ENCODE measurements at places on chromosomes 1 and 21.

GRCh38 chr1:218656301-218657037 lies 311.3 kb downstream of the TGFB2 start:
- DNase-seq: no peak

DNA sequence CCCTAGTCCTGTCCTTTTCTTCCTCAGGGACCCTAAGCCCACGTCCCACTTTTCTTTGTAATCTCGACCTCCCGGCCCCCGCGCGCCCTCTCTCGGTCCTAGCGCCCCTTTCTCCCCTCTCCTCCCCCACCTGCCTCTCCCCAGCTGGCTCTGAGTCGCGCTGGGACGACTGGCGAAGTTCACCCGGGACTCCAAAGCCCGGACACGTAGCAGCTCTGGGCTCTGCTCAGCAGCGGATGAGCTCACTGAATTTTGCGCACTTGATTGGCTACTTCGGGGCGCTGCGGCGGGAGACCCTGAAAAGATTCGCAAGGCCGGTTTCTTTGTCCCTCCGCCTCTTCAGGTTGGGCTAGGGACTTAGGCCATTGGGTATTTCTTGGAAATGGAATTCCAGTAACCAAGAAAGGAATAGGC lies 16.3 kb upstream of the ACKR1 start:
- no peak for DNase-seq

- no peak for DNase-seq
These were observed 1.1 kb upstream of the EDN2 start for GRCh38 chr1:41485605-41486004.

DNA sequence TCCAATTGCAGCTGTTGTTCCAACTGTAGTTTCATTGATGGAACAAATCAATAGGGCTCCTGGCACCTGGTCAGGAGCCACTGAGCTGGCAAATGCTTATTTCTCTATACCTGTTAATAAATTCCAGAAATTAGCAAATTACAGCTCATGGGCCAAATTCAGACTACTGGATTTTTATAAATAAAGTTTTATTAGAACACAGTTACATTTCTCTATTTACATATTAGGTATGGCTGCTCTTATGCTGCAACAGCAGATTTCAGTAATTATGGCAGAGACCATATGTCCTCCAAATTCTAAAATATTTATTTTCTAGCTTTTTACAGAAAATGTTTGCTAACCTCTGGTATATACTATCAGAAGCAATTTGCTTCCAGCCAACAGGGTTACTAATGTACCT lies 47.8 kb downstream of the DUSP10 start:
- DNase-seq: no peak

- DNase-seq: no peak
These were observed 150.6 kb downstream of the HS2ST1 start for GRCh38 chr1:87064986-87065385.

DNA sequence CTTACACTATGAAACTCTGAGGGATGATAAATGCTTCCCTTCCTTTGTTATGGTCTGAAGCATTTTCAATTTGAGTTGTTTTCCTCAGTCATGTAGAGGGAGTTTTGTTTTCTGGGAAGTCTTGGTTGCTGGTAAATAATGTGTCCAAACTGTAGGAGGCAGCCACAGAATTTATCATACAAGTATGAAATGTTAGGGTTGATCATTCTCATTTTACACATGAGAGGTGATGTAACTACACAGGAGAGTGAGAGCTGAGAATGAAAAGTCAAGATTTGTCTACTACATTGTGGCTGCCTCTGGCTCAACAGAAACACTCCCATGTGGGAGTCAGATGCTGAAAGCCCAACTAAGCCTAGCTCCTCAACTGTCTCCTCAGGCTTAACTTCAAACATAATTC lies 182.5 kb upstream of the SGIP1 start:
- DNase-seq: no peak

DNA sequence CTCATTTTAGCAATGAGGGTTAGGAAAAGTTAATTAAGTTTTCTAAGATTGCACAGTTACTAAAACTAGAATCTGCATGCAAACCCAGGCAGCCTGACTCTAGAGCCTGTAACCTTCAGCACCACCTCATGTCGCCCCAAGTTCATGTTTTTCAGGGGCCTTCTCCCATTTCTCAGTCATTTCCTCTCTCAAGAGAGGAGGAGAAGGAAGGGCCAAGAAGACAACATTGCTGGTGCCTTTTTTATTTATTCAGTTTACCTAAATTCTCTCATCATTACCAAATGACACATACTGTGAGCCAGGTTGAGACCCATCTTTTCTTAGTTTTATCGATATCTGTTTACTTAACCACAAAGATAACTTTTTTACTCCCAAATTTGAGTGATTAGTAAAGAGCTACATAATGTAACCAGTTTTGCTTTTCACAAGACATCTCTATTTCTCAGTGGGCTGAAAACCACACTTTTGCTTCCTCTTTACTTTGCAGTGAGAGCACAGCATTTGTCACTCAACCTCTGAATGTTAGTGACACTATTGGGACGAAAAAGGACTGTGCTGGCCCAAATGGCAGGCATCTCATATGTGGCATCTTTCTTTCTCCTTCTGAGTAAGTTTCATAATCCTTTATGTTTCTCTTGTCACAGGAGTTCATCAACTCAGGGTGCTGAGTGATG lies at the start of gene CD101:
TSS of gene CD101 (plus strand) at position 507 of the 674 bp plus-strand sequence. CDS start at position 565, 58 bp downstream.
- no peak for DNase-seq

- no peak for DNase-seq
These were observed 735 bp upstream of the HES3 start for GRCh38 chr1:6243053-6243834.

GRCh38 chr1:8879922-8880676 lies 1.6 kb upstream of the ENO1 start:
- DNase-seq: peak; percentile 94

- DNase-seq: no peak
These were observed 11.3 kb downstream of the OLFML3 start for GRCh38 chr1:113990530-113990929.

DNA sequence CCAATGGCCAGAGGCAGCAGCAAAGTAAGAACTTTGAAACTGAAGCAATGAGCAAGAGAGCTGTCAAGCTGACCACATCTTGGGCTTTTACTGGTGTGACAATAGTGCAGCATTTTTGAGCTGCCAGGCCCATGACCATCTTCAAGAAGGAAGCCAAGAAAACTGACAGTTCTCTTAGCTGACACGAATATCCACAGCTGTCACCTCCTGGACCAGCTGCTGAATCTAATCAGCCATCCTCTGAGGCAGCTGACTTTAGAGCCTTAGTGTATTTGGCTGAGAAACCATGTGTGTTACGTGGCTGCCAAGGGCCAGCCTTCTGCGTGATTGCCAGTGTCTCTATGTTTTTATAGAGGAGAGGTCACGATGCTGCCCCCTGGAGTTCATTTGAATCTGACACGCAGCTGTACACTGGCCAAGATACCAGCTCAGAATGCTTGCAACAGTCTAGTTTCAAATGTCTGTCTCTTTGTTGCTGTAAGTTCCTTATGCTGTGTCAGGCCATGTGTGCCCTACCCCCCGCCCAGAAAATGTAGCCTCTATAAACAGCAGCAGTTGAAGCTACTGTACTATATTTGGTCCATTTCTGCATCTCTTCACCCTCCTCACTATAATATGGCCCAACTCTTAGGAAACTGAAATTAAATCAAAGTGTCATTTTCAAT lies 39.7 kb downstream of the PALMD start:
- DNase-seq: no peak

- DNase-seq: no peak
These were observed 2.8 kb downstream of the CFHR4 start for GRCh38 chr1:196890668-196891067.

- DNase-seq: no peak
These were observed 31.4 kb upstream of the S1PR1 start for GRCh38 chr1:101205457-101205856.

DNA sequence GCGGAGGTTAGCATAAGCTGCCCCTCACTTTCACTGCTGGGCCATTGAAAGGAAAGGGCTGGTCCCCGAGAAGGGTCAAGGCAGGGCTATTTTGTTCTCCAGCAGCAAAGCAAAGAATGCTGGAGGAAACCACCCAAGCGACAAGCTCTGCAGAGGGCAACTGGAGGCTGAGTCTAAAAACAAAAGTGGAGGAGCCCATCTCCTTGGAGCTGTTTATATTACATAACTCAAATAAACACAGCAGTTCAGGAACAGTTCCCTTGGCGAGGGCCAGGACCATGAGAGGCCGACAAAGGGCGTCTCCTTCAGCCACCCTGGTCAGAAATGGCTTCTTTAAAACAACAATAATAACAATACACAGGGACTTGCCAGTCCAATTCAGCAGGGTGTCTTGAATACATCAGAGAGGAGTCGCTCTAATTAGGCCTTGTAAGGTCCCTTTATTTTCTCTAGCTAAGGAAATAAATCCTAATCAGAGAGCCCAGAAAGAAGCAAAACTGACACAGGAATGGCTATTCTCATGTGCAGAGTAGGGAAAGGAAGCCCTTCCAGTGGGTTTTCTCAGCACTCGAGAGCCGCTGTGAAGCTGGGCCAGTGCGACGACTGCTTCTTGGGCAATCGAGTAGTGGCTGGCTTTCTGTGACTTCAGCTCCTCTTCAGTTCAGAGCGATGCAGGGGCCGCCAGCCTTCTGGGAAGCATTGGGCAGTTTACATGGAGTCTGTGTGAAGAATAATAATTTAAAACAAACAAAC lies 57.0 kb upstream of the TARBP1 start:
- no peak for DNase-seq

DNA sequence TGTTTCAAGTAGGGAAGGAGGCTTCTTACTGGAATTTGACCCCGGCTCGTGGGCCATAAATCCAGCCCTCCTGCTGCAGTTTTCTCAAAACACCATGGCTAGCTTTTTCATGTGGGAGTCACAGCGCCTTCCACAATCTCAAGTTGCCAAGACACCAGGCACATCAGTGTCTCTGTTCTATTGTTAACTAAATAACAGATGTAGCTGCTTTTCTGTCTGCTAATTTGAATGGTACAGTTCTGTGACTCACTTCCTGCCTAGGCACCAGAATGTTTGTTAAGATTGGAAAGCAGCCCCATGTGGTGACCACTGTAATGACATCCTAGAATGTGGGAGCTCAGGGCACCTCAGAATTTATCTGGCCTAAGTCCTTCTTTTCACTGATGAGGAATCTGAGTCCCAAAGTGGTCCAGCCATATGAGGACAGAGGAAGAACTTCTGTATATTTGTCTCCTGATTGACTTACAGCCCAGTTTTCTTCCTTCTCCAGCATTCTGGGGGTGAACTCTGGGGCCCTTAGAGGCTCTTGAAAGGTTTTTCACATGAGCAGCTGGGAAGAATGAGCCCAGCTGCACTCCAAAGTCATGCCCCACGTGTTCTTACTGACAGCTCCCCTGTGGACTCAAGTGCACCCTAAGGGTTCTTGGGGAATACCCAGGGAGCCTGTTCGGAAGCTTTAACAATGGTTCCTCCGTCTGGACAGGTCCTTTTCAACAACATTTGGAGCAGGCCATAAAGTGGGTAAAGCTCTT lies 27.5 kb downstream of the TRIM45 start:
- no peak for DNase-seq

- DNase-seq: no peak
These were observed 182.4 kb upstream of the ADGRL2 start for GRCh38 chr1:81618376-81618775.

DNA sequence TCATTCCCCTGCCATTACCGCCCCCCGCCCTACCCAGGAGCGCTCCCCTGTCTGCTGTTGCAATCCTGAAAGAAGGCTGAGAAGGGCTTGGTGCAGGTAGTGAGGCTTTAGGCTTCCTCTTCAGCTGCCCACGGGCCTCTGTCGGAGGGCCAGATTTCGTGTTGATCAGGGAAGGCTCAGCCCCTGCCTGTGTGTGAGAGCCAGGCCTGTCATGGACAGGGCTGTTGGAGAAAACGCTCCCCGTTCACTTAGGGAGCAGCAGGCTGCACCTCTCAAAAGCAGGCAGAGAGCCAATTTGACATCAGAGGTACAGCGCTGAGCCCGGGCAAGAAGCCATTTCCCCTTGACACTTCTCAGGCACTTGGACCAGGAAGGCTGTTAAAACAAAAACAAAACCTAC lies 19.0 kb downstream of the TEX35 start:
- DNase-seq: peak; percentile 86

DNA sequence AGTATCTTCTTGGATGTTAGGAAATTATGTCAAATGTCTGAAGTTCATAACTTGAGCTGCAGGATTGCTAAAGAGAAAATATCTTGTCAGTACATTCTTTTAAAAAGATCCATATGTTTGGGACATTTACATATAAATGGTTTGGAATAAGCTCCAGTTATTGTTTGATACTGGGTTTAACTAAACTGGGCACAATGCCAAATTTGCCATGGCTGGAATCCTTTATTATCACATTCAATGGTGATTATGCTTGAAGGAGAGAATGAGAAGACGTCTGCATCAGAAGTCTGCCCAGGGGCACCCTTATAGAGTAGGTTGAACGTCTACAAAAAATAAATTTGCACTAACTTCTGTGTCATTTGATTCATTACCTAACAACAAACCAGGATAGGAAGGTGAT lies 652.5 kb downstream of the AMY1C start:
- no peak for DNase-seq

GRCh38 chr1:218772575-218772974 lies 401.1 kb upstream of the LYPLAL1 start:
- no peak for DNase-seq

DNA sequence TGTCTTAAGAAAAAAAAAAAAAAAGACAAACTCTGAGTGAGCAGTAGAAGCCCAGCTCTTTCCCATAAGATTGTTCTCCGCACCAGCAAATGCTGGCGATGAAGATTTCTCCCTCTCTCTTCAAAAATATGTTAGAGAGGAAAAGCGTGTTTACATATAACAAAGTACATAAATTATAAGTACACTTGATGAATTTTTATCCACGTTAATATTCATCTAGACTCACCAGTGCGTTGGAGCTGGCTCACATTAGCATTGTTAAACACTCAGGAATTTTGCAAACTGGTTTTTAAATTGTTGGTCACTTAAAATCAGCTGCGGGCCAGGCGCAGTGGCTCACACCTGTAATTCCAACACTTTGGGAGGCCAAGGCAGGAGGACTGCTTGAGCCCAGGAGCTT lies 56.0 kb downstream of the RUNX3 start:
- no peak for DNase-seq

DNA sequence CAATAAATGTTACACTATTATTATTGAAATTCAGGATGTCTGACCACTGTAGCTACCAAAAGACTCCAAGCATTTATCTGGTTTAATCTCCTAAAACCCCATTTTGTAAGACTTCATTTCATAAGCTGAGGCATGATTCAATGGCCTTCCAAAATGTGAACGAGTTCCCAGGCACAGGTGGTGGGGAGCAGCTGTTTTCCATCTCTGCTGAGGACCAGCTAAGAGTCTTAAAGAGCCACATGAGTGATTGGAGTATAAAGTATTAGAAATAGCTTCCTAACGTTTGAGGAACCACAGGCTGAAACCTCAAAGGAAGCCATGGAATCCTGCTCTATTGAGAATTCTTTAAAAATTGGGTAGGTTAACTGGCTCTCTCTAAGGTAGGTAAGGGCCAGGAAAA lies 44.9 kb downstream of the SEC16B start:
- no peak for DNase-seq

Data from vagina (tissue), 2 donors.